NCI-H69 (cell line): ENCODE measurements at places on chromosomes 3 and 15.

- DNase-seq = peak; percentile 44
These were observed 37.0 kb upstream of the TRIM71 start for GRCh38 chr3:32780735-32781210.

- peak; percentile 81 for DNase-seq
These were observed at the start of gene SEMA3F for GRCh38 chr3:50154840-50155490. Gene SEMA3F, plus strand, starts transcription at chr3:50155324. Its CDS starts 4,299 bp downstream, at chr3:50159623.

DNA sequence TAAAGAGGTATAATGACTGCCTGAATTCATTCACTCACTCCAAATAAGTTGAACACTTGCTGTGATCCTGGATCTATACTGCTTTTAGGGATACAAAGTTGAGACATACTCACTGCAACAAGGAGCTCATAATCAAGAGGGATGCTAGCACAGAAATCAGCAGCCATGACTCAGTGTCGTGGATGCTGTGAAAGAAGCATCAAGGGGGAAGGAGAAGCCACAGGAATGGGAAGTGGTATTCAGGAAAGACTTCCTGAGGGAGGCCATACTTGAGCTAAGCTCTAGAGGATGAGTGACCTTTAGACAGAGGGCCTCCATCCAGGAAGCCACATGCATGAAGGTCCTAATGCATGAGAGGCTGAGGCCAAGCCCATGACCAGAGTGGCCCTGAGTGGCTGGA is 245.7 kb upstream of the RORA start:
- no peak for DNase-seq

GRCh38 chr3:136818769-136819391 is at the start of gene SLC35G2:
Gene SLC35G2, plus strand, starts transcription at chr3:136819126. Its CDS starts 35,335 bp downstream, at chr3:136854461.
- DNase-seq = peak; percentile 93

GRCh38 chr3:67450153-67450552 is 204.3 kb downstream of the SUCLG2 start:
- peak; percentile 6 for DNase-seq

- no peak for DNase-seq
These were observed 213.9 kb upstream of the UMPS start for GRCh38 chr3:124516333-124516732.

DNA sequence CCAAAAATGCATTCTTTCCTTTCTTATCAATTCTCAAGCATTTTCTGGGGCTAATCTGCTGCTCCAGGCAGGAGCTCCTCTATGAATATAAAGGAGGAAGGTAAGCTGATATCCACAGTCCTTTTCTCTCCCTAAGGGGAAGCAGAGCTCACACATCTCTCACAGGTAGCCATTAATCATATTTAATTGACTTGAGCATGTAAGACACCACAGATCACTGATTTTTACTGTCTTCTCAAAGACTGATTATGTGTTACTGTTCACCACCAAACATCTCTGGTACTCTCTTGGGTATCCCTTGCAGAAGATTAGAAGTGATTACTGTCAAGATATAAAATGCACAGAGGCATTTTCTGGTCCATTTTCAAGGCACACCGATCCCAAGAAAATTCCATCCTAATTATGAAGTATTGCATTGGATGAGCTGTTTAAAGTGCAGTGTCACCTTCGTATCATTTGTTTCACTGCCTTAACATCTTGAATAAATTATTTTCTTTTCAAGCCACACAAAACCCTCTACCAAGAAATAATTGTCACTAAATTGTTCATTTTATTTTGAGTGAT is 100.7 kb downstream of the ARPP21 start:
- DNase-seq = no peak

- DNase-seq = peak; percentile 74
These were observed 319.6 kb downstream of the ZBTB20 start for GRCh38 chr3:114827495-114827894.

DNA sequence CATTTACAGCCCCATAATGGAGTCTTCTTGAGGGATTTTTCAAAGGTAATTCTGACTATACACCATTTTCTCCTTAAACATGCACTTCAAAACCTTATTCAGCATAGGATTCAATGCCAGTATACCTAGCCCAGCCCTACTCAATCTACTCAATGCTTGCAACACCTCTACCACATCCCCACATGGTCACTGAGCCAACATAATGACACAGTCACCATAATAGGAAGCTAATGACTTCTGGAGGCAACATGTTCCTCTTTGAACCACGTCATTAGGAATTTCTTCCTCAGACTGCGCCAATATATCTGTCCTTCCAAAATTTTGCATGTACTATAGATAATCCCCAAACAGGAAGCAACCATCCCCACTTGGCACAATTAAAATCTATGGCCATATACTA is 153.9 kb upstream of the SETMAR start:
- no peak for DNase-seq

GRCh38 chr3:14200841-14201240 is 22.2 kb downstream of the LSM3 start:
- no peak for DNase-seq

- DNase-seq = no peak
These were observed 11.8 kb downstream of the PLA2G4E start for GRCh38 chr15:42009022-42009421.

DNA sequence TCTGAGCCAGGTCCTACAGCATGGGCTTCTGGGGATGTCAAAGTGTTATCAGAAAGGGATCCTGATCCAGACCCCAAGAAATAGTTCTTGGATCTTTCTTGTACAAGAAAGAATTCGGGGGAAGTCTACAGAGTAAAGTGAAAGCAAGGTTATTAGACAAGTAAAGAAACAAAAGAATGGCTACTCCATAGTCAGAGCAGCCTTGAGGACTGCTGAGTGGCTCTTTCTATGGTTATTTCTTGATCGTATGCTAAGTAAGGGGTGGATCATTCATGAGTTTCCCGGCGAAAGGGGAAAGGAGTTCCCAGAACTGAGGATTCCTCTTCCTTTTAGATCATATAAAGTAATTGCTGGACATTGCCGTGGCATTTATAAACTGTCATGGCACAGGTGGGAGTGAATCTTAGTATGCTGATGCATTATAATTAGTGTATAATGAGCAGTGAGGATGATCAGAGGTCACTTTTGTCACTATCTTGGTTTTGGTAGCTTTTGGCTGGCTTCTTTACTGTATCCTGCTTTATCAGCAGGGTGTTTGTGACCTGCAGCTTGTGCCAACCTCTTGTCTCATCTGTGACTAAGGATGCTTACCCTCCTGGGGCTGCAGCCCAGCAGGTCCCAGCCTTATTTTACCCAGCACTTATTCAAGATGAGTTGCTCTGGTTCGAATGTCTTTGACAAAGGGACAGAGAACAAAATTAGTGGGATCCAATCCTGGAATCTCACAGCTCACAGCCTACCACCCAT is 41.0 kb downstream of the CRYGS start:
- DNase-seq = no peak

GRCh38 chr15:63211549-63211948 is 22.1 kb downstream of the RAB8B start:
- no peak for DNase-seq

DNA sequence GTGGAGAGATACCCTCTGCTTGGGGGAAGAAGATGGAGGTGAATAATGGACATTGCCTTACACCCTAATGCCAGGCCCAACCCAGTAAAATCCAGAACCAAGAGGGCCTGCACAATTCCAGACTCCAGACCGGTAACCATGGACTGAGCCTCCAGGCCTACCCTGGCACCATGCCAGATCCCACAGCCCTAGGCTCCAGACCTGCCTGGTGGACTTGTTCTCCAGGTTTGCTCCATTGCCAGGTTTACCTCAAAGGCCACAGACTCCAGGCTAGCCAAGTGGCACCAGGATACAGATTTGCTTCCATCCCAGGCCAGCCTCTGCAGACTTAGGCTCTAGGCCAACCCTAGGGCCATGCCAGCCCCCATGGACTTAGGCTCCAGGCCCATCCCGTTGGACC is 14.0 kb downstream of the PLCH1 start:
- peak; percentile 20 for DNase-seq

DNA sequence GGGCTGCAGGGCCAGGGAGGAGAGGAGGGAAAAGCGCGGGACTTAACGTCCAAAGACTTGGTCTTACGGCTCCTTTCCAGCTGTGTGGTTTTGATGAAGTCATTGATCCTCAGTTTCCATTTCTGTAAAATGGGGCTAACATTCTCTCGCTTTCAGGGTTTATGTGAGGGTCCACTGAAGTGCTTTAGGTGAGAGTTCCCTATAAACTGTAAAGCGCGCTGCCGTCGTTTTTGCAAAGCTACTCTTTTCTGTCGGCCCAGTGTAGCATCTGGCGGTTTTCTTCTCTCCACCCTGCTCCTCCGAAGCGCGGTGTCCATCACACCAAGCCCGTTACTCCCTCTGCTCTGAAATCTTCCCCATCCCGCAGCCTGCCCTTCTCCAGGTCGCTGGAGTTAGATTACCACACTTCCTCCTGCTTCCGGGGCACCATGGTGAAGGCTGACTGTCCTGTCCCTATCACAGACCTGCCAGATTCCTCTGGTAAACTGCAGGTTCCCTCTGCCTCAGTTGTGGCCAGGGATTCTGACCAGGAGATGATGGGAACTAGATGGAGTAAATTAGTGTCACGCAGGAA is 702 bp upstream of the DNAJC17 start:
- no peak for DNase-seq

- DNase-seq = no peak
These were observed 44.5 kb upstream of the SLCO2A1 start for GRCh38 chr3:134074001-134074789.

DNA sequence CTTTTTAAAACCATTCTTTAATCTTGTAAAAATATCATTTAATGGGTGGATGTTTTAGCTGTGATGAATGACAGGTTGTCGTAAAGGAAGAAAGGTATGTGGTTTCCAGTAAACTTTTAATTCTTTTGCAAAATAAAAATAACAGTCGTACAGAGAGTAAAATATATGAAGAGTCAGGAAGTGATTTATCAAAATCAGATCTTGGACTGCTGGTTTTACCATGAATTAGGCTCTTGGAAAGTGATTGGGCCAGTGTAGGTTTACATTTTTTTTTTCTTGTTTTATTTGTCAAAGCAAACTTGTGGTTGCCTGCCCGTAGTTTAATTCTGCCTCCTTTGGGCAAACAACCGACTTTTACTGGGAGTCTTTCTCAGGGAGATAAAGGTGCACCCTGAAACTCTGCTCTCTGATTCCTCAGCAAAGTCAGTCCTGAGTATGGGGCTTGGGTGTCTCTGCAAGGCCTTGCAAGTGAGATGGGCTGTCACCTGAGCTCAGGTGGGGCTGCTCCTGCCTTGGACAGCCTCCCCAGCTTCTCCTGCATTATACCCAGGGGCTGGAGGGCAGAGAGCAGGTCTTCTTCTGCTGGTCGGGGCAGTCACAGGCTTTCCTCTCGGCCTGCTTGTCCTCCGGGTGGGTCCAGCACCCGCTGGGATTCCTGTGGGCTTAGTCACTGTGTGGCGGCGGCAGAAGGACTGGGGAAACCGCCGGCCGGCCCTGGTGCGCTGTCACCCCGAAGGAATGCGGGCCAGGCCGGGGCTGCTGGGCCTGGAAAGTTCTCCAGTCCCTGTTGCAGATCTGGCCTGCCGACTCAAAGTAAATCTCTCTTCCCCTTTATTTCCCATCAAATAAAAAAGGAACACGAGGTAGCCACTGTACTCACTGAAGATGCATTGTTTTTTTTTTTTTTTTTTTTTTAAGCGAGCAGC is 79.0 kb downstream of the IGF1R start:
- DNase-seq = no peak

GRCh38 chr3:48408823-48409281 is 21.0 kb downstream of the PLXNB1 start:
- DNase-seq = no peak

DNA sequence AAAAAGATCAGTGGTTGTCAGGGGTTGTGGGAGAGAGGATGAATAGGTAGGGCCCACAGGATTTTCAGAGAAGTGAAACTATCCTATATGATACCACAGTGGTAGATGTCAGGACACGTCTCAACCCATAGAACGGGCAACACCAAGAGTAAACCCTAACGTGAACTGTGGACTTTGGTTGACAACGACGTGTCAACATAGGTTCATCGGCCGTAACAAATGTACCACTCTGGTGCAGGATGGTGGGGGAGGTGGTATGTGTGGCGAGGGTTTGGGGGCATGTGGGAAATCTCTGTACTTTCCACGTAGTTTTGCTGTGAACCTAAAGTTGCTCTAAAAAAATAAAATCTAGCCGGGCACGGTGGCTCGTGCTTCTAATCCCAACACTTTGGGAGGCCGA is 13.0 kb upstream of the PIGZ start:
- no peak for DNase-seq

- DNase-seq = no peak
These were observed 36.5 kb upstream of the CBLB start for GRCh38 chr3:105905328-105905727.

GRCh38 chr3:42264399-42265058 is 1.5 kb downstream of the CCK start:
- no peak for DNase-seq

- no peak for DNase-seq
These were observed 1006.7 kb upstream of the ALCAM start for GRCh38 chr3:104360038-104360437.

DNA sequence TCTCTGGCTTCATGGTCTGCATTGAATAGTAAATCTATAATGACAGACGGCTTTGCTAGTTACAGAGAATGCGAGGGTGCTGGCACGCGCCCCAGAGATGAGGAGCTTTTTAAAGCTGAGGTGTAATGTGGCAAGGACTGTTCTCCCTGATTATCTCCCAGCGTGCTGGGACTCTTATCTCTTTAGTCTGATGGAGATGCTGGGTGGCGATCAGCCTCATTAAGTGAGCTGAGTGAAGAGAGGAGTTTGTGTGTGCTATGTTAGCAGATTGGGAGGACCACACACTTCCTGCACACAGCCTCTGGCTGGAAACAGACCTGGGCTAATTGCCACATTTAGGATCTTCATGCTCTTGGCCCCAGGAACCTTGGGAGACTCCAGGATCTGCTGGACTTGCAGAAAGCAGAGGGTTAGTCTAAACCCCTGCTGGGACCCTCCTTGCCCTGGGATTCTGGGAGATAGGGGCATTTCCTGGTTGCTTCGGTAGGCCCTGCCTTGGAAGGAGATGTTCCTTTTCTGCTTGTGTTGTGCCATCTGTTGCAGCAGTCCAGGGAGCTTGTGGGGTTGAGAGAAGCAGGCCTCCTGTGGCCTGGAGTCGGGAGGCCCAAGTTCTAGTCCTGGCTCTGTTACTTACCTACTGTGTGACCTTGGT is 15.0 kb downstream of the PDIA5 start:
- DNase-seq = peak; percentile 21

DNA sequence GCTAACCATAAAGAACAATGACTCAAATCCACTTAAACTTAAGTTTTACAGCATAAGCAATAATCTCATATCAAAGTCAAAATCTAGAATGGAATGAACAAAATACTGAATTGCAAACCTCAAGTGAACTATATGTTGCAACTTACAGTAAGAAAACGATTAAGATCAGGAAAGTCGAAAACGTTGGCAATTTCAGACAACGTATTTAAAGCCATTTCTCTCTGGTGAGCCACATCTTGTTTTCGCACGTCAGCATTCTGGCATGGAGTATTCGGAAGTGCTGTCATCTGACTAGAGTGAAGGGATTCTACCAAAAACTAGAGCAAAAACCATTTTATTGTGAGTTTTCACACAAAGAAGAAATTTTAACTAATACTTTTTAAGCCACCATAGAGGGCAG is 28.5 kb downstream of the ATR start:
- DNase-seq = no peak

DNA sequence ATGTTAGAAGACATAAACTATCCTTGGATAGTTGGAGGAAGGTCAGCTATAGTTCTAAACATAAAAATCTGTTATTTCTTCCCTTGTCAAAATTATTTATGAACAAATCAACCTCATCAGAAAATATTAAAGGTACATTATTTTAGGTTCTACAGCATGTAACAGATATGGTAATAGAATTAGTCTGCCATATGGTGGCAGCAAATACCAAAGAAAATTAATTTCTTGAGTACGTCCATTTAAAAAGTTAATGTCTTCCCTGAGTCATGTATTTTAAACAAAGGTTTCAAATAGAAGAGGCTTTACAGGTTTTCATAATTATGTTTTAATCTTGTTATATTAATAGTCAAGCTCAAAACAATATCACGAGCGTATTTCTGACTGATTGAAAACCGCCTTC is 17.9 kb upstream of the ANKRD28 start:
- peak; percentile 27 for DNase-seq
